A549 treated with AZD2906 at 1 μM for 4 hours (cell line): ENCODE measurements at places on chromosomes 1 and 21. TPM values are rescaled to one million over a fixed set of nuclear protein-coding genes. Genes with fewer than 3 reads are reported as not detected.

The GABRD gene
- 0.19 to 0.66 TPM (median 0.44 TPM) in 5 replicates for total RNA-seq

The HRNR gene
- 0.01 TPM in 2 of 5 replicates, not detected in the others for total RNA-seq

The CCDC190 gene
- not detected in 5 replicates for total RNA-seq

The PTPN7 gene
- 0.05 TPM in 1 of 5 replicates, not detected in the others for total RNA-seq

The RPE65 gene
- not detected in 5 replicates for total RNA-seq

The IQGAP3 gene
- 13.7 to 19.1 TPM (median 15.6 TPM) in 5 replicates for total RNA-seq

The ATAD3B gene
- total RNA-seq, result 1.1 to 3.4 TPM (median 2.9 TPM) in 5 replicates

The FMO1 gene
- not detected in 5 replicates for total RNA-seq

The NBPF19 gene
- 7.3 to 8.8 TPM (median 7.9 TPM) in 5 replicates for total RNA-seq

The ALX3 gene
- not detected in 5 replicates for total RNA-seq

The ALPL gene
- total RNA-seq, result 0.41 to 0.67 TPM (median 0.51 TPM) in 5 replicates

The SPATA21 gene
- 0.03 to 0.09 TPM (median 0.05 TPM) in 5 replicates for total RNA-seq

The REG4 gene
- not detected in 5 replicates for total RNA-seq

The TNFRSF1B gene
- 0.52 to 0.65 TPM (median 0.60 TPM) in 5 replicates for total RNA-seq

The UMODL1 gene
- not detected in 5 replicates for total RNA-seq

The CYB5RL gene
- 2.4 to 3.7 TPM (median 3.0 TPM) in 5 replicates for total RNA-seq

The SPRR2E gene
- not detected in 5 replicates for total RNA-seq

The SELL gene
- total RNA-seq, result 0.12 to 0.35 TPM (median 0.20 TPM) in 5 replicates

The LRRC38 gene
- total RNA-seq, result 0.05 to 0.11 TPM (median 0.09 TPM) in 5 replicates

The CAPN8 gene
- 1.00 to 1.9 TPM (median 1.3 TPM) in 5 replicates for total RNA-seq

The NHLH1 gene
- total RNA-seq, result 0.32 to 0.71 TPM (median 0.40 TPM) in 5 replicates

The SLAMF9 gene
- 0.25 to 0.64 TPM (median 0.41 TPM) in 5 replicates for total RNA-seq

The ACADM gene
- total RNA-seq, result 25.8 to 43.6 TPM (median 27.2 TPM) in 5 replicates

The TNFSF4 gene
- 0.05 to 0.09 TPM (median 0.07 TPM) in 5 replicates for total RNA-seq

The EPS8L3 gene
- total RNA-seq, result 0.59 to 0.79 TPM (median 0.76 TPM) in 5 replicates

The SPRR4 gene
- not detected in 5 replicates for total RNA-seq

The CD52 gene
- total RNA-seq, result not detected in 5 replicates

The WNT3A gene
- total RNA-seq, result 0.05 TPM in 2 of 5 replicates, not detected in the others
